ENCODE measurements at places on chromosomes 7 and 10. TPM values are rescaled to one million over a fixed set of nuclear protein-coding genes. Genes with fewer than 3 reads are reported as not detected.

The CYP26C1 gene
- 0.09 TPM for total RNA-seq

- no peak overlapping the region for H3K4me3 ChIP-seq
- peak; percentile 86 for DNase-seq
- no peak overlapping the region for H3K27ac ChIP-seq
- H3K4me1 ChIP-seq = no peaks in the 10 kb centered on the region
- H3K36me3 ChIP-seq = no peaks in the 10 kb centered on the region
- H3K27me3 ChIP-seq = peaks cover 6% of the 10 kb centered on the region
Measured at GRCh38 chr10:86376852-86377796, 10.5 kb upstream of the GRID1 start.

DNA sequence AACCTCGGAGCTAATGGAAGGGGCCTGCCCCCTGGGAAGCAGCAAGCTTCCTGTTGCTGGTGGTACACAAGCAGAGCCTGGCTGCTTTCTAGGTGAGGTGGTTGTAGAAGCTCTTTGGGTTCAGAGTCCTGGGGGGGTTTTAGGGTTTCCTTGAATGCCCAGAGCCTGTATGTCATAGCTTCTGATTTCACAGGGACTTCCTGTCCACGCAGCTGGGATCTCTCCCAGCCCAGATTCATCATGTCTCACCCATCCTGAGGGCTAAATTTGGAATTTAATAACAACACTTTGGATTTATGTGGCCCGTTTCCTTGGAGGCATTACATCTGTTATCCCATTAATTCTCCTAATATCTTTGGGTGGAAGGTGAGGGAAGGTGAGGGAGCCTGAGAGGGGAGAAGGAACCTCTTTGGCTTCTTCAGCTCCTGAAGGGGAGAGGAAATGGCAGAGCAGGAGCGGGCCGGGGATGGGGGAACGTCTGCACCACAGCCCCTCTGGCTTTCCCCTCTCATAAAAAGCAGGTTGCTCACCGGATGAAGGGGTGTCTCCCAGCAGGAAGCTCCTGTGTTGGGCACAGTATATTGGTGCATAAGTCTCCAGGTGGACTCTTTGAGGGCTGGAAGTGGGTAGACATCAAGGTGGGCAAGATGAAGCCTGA lies 19.7 kb downstream of the RPS24 start:
- no peak overlapping the region for H3K4me3 ChIP-seq
- no peak overlapping the region for H3K27ac ChIP-seq
- no peak for DNase-seq
- H3K36me3 ChIP-seq = no peaks in the 10 kb centered on the region

The TBRG4 gene
- total RNA-seq = 36.2 TPM

GRCh38 chr10:79239275-79239779 lies 107.9 kb upstream of the PPIF start:
- no peaks in the 10 kb centered on the region for H3K4me1 ChIP-seq
- H3K27me3 ChIP-seq = no peaks in the 10 kb centered on the region
- no peak overlapping the region for H3K4me3 ChIP-seq
- H3K27ac ChIP-seq = no peak overlapping the region
- DNase-seq = no peak

- no peaks in the 10 kb centered on the region for H3K4me1 ChIP-seq
- no peak overlapping the region for H3K27ac ChIP-seq
- DNase-seq = peak; percentile 44
- no peak overlapping the region for H3K4me3 ChIP-seq
- H3K27me3 ChIP-seq = no peaks in the 10 kb centered on the region
Measured at GRCh38 chr10:22554461-22555182, 159.8 kb downstream of the PIP4K2A start.

The KAZALD1 gene
- total RNA-seq = 1.5 TPM

DNA sequence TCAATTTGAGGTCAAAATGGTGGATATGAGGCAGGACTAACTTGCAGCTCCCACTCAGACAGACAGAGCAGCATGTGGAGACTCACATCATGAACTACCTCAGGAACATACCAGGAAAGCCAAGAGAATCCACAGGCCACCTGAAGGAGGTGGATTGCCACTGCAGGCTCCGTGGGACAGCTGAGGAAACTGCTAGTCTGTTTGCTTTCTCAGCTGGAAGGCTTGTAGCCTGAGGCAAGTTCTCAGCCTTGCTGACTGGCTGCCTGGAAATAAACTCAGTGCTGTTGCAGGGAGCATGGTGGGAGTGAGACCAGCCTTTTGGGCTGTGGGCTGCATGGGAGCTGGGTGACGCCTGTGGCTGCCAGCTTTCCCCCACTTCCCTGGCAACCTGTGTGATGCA lies 202.9 kb downstream of the ZNF248 start:
- no peak for DNase-seq
- H3K4me3 ChIP-seq = no peak overlapping the region
- no peaks in the 10 kb centered on the region for H3K27me3 ChIP-seq
- no peak overlapping the region for H3K27ac ChIP-seq
- H3K36me3 ChIP-seq = no peaks in the 10 kb centered on the region

DNA sequence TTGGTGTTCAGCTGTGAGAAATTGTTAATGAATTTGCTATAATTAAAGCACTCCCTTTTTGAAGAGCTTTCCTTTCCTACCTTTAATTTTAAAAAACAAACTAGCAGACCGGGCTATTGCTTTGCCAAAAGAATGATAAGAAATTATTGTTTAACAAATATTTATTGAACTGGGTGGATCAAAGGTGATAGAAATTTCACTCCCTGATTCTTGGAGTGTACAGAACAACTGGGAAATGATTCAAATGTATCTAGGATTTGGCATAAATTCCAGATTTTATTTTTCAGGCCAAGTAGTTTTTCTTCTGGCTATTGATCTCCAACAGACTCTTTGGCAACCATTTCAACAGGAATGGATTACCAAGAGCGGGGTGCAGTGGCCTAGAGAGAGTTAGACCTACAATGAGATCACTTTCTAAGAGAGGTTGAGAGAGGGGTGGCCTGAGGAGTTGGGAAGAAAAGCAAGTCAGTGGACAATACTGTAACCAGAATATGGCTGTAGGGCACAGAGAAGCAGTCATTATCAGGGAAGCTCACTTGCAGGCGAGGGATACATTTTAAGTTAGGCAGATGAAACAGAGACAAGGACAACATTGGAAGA lies 71.9 kb downstream of the PLXDC2 start:
- H3K27me3 ChIP-seq = no peaks in the 10 kb centered on the region
- DNase-seq = no peak
- no peaks in the 10 kb centered on the region for H3K36me3 ChIP-seq
- H3K4me1 ChIP-seq = no peaks in the 10 kb centered on the region
- no peak overlapping the region for H3K27ac ChIP-seq

- DNase-seq = peak; percentile 64
- H3K36me3 ChIP-seq = no peaks in the 10 kb centered on the region
- H3K4me1 ChIP-seq = no peaks in the 10 kb centered on the region
- peak overlapping the region; percentile 86 for H3K27ac ChIP-seq
- H3K27me3 ChIP-seq = no peaks in the 10 kb centered on the region
Measured at GRCh38 chr10:102627736-102628293, 16.5 kb upstream of the TRIM8 start.

DNA sequence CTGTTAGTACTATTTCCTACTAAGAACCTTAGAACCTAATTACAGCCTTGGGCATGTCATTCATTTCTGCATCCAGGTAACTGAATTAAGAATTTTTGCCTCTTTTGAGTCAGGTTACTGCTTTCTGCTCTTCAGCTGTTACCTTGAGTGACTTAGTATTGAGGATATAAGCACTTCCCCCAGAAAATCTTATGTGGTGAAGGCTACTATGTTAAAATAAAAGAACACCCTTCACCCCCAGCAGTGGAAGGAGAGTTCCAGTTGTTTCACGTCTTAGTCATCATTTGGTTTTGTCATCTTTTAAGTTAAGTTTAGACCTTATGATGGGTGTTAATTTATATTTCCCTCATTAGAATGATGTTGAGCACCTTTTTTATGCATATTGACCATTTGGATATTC lies 82.8 kb downstream of the GLCCI1 start:
- H3K27ac ChIP-seq = no peak overlapping the region
- no peak overlapping the region for H3K4me3 ChIP-seq
- no peaks in the 10 kb centered on the region for H3K36me3 ChIP-seq
- DNase-seq = no peak
- H3K27me3 ChIP-seq = no peaks in the 10 kb centered on the region

DNA sequence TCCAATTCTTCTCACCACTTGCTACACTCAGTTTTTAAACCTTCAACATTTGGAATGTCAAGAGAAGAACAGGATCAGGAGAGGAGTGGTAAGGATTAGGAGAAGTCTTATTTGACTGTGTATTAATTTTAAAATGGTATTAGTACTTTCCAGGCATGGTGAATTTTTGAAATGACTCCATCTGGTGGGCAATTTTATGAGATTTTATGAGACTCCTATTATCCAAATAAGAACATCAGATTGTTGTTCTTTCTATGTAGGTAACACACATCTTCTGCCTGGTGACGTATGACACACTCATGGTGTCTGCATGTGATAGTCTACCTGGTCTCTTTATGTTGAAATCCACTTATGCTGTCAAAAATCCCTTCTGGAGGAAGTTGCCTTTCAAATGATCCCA lies 51.0 kb downstream of the SLC13A1 start:
- no peak overlapping the region for H3K4me3 ChIP-seq
- no peaks in the 10 kb centered on the region for H3K4me1 ChIP-seq
- no peaks in the 10 kb centered on the region for H3K36me3 ChIP-seq
- H3K27me3 ChIP-seq = no peaks in the 10 kb centered on the region

DNA sequence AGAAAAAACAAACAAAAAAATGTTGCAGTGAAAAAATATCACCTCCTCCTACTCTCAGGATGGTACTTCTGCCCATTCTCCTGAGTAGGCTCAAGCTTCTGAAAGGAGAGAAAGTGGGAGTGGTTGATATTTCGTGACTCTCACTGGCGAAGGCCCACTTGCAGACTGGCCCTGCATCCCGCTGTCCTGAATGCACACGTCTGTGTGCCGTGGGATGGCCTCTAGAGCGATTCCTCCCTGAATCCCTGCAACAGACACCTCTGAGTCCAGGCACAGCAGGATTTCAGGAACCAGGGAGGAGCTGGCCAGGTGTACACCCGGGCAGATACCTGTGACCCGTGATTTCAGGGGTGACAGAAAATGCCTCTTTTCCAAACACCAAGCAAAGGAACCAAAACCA lies 319.2 kb downstream of the DPP6 start:
- H3K4me3 ChIP-seq = no peak overlapping the region
- H3K4me1 ChIP-seq = no peaks in the 10 kb centered on the region
- DNase-seq = no peak
- no peak overlapping the region for H3K27ac ChIP-seq
